ENCODE measurements at places on chromosomes 4 and X.

DNA sequence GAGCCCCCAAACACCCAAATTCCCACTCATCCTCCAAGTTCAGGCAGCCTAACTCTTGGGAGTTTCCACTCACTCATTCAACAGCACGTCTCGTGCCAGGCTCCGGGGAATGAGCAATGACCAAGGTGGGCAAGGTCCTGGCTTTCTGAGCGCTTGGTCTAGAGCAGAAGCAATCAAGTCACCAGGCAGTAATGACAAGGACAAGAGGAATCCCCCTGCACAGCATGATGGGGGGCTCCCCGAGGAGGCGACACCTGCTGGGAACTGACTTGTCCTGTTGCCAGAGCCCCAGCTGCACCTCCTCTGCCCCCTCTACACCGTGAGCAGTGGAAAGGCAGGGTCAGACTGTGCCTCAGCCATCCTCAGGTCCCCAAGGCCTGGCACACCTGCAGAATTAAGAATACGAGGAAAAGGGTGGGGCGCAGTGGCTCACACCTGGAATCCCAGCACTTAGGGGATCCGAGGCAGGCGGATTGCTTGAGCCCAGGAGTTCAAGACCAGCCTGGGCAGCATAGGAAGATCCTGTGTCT, 25.7 kb upstream of the MRFAP1 start:
- no peak for ATAC-seq

GRCh38 chr4:140790765-140791164, 34.6 kb upstream of the TBC1D9 start:
- ATAC-seq = peak; percentile 46

GRCh38 chr4:43607827-43608461, 715.4 kb downstream of the GRXCR1 start:
- no peak for ATAC-seq

- ATAC-seq = no peak
Observed at GRCh38 chr4:177256950-177257349, 52.7 kb upstream of the NEIL3 start.

GRCh38 chrX:24965372-24965771, 50.4 kb downstream of the ARX start:
- ATAC-seq = no peak

GRCh38 chr4:172680691-172681090, 487.9 kb upstream of the GALNT7 start:
- ATAC-seq = no peak

- ATAC-seq = no peak
Observed at GRCh38 chrX:43505769-43506168, 150.3 kb upstream of the MAOA start.

DNA sequence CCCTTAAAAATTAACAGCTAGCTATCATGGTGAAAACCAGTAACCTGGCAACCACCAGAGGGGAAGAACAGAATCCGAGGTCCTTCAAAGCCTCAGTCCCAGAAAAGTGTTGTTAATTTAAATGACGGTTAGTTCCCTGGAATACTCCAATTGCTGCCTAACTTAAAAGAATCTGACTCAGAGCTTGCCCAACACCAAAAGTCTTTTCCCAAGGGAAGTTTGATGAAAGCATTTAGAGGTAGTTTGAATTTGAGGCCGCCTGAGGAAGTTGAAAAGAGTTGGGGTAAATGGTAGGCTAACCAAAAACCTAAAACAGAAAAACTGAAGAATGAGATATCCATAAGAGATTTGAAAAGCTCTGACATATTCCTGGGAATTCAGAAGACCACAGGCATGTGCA, 46.6 kb downstream of the IL13RA2 start:
- no peak for ATAC-seq

DNA sequence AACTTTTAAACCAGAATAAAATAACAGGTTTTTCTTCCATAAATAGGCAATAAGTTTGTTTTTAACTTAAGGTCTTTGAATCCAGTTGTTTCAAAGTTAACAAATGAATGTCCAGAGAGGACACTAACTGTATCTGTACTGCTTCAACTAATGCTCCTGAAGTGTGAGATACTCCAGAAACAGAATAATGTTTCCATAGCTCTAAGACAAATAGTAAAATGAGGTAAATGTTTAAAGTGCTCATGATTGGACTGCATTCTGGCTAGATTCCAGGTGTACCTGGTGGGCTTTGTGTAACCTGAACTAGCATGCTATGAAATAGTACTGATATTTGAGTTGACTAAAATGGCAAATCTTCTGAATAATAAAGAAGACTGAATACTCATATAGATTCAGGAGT, 51.7 kb downstream of the METTL14 start:
- ATAC-seq = no peak

DNA sequence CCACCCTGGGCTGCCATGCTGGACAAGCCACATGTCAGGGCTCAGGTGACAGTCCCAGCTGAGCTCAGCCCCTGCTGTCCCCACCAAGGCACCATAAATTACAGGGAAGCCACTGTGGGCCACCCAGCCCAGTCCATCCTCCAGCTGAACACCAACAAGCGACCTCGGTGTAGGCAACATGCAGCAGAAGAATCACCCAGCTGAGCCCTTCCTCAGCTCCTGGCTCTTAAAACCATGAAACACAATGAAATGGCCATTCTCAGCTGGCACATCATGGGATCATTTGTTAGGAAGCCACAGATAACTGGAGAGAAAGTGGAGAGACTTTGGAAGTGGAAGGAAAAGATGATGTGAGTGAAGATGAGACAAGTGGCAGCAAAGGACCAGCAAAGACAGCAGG, 23.3 kb upstream of the MAN2B2 start:
- no peak for ATAC-seq

GRCh38 chr4:968621-969394, 4.6 kb downstream of the DGKQ start:
- no peak for ATAC-seq

- ATAC-seq = no peak
Observed at GRCh38 chr4:53306729-53307128, 59.1 kb downstream of the SCFD2 start.

DNA sequence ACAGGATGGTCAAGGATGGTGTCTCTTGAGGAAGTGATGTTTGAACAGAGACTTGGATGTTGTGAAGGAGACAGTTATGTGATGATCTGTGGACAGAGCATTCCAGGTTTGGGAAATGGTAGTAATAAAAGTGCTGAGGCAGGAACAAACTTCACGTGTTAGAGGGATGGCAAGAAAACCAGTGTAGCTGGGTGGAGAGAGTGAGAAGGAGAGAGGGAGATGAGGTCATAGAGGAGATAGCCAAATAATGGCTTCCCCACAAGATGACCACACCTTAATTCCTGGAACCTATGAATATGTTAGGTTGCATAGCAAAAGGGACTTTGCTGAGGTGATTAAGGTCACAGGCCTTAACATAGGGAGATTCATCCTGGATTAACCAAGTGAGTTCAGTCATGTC, 75.6 kb upstream of the GPR50 start:
- ATAC-seq = no peak

DNA sequence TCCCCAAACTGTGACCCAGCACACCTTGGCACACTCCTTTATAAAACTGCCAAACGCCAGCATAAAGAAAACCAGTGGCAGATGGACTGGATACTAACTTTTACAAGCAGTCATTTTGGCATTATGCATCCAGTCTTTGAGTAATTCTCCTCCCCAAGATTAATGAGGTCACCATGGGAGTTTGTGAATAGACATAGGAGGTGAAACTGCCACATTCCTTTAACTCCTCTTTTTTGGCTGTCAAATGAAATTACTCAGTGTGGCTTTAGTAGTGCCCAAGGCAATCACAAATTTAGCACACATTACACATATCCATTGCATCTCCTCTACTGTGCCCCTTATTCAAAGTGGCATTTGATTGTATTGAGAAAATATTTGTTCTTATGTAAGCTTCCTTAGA, 315.3 kb upstream of the FGF13 start:
- no peak for ATAC-seq

DNA sequence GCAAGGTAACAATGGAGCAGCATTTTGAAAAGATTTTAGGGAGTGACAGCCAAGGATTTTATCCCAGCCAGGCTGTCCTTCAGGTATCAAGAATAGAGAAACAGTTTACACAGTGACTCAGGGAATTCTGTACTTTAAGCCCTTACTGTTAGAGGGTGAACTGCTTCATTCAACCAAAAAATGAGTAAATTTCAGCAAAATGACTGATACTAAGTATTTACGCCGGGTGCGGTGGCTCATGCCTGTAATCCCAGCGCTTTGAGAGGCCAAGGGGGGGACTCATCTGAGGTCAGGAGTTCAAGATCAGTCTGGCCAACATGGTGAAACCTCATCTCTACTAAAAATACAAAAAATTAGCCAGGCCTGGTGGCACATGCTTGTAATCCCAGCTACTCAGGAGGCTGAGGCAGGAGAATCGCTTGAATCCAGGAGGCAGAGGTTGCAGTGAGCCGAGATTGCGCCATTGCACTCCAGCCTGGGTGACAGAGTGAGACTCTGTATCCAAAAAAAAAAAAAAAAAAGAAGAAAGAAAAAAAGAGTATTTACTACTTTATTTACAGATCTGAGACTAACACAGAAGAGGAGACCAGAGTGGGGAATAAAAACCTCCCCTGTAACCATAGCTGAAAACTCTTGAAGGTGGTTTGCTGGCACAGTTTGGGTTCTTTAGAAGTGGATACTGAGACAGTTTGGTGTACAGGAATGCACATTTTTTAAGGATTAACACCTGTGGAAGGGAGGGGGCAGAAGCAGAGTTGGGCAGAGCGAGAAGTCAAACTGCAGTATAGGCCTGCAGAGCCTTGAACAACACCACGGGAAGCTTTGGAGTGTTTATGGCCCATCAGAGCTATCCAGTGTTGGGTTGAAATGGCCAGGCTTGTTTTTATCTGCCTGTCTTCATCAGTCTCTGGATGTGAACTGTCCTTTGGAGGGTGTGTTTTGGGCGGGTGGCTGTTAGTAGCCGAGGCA, 40.5 kb downstream of the TMEM131L start:
- ATAC-seq = no peak

- no peak for ATAC-seq
Observed at GRCh38 chrX:110104078-110104477, 101.2 kb downstream of the TMEM164 start.

- ATAC-seq = no peak
Observed at GRCh38 chr4:41878170-41878969, 56.9 kb upstream of the TMEM33 start.

DNA sequence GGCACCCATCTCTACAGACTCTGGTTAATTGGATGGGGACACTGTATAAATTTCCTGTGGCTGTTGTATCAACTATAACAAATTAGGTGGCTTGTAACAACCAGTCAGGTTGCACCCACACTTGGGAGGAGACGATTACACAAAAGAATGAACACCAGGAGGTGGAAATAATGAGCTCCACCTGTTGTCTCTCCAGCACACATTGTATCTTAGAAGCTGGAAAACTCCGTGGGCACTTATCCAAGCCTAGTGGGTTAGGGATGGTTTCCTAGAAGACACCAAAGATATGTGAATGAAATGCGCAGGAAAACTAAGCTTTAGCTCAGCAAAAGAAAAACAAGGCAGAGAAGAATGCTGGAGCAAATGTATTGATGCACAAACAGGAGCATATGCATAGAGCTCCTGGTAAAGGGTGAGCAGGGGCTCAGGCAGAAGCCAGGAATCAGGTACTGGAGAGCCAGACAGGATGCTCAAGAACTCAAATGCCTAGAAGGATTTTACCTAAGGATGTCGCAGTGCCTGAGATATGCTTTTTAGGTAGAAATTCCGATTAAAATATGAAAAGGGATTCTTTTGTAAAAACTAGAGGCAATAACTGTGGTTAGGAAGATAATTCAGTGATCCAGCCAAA, 111.7 kb downstream of the GALNTL6 start:
- no peak for ATAC-seq

DNA sequence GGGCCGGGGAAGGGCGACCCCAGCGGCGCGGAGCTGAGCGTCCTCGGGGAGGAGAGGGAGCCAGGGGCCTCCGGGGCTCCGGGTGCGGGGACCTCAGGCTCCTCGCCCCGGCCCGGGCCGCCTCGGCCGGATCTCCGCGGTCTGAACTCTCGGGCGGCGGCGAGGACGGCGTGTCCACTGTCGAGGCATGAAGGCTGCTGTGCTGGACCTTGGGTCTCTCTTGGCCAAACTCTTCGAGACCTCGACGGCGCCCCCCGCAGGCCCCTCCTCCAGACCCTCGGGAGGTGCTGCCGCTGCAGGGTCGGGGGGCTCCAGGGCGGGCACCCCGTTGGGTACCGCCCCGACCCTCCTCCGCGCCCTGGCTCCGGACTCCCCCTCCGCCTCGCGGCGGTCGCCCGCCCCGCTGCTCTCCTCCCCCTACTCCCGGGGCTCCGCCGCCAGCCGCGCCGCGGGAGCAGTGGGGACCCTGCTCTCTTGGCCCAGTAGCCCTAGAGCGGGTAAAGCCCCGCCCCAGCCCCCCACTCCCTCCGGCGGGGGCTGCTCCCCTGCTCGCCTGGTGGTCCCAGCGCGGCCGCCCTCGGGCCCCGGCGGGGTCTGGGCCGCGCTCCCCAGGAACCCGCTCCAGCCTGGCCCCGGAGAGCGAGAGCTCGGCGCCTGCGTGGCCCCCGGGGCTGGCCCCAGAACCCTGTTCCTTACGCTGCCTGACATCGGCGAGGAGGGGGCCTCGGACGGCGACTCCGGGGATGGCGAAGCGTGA, 564 bp downstream of the FAM149A start:
- peak; percentile 37 for ATAC-seq

GRCh38 chr4:102466298-102466697, 34.9 kb upstream of the NFKB1 start:
- no peak for ATAC-seq

DNA sequence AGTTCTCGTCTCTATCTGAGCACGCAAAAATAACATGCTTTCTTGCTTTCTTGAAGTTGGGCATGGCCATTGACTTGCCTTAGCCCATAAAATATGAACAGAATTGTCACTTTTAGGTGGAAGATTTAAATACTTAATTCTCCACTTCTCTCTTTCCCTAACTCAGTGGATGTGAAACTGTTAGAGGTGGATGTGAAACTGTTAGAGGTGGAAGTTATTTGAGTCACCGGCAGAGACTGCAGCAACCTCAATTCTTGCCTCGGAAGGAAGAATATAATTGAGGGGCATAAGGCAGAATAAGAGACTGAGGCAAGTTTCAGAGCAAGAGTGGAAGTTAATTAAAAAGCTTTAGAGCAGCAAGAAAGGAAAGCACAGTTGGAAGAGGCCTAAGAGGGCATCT, 2.8 kb upstream of the PARM1 start:
- ATAC-seq = no peak

- no peak for ATAC-seq
Observed at GRCh38 chr4:121277194-121278105, 103.4 kb downstream of the QRFPR start.

DNA sequence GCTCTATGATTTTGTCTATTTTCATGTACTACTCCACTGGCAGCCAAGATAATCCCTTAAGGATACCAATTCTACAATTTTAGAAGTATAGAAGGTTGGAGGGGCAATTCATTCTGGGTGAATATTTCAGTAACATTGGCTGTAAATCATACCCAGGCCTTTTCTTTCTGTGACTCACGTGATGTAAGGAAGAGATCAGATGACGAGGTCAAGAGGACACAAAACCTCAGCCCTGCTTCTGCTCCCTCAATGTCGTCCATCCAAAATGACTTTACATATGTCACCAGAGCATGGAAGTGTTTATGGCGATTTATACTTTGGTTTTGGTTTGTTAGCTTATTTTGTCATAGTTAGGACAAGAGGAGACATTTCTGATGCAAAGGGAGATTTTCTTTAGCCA, 70.7 kb upstream of the SLC4A4 start:
- no peak for ATAC-seq

All from activated CD4-positive, CD25-positive, alpha-beta regulatory T cell treated with anti-CD3 and anti-CD28 coated beads, Interleukin-2, amount 50 U/mL, for 24 hours (primary cell).